ENCODE measurements at places on chromosomes 1 and 21.

- peak; percentile 74 for DNase-seq
These were observed 93.1 kb downstream of the NID1 start for GRCh38 chr1:235971571-235972310.

GRCh38 chr21:42161956-42162681, 56.8 kb upstream of the ABCG1 start:
- no peak for DNase-seq

- DNase-seq, result no peak
These were observed 10.0 kb downstream of the C2CD2 start for GRCh38 chr21:41943851-41944250.

DNA sequence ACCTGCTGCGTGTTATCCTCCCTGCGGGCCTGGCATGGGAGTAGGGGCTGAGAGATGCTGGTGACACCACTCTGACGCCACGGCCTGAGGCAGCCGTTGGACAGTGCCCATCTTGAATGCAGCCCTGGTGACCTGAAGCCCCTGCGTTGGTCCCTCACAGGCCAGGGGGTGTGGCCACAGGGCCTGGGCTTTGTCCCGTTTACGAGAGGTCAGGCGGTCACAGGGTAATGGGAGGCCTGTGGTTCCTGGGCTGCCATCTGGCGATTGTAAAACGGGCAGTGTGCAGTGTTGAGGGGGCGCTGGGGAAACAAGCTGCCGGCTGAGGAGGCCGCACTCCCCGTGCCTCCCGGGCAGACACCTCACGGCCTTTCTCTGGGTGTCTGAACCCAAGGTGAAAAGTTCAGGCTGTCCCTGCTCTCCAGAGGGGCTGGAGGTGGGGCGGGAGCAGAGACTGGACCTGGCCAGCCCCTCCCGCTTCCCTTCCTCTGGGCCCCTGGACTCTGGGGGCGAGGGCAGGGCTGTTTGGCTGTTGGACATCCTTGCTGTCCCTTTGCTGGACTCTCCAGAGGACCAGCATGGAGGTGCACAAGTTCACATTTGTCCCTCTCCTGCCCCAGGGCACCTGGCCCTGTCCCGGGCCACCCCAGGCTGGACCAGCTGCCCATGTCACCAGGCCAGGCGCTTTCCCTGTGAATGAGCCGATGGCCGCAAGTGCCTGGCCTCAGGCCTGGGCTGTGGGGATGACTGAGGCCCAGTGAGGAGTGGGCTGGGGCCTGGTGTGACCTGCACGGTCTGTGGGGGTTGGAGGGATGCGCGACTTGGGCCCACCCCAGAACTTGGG, 42.4 kb downstream of the SKI start:
- DNase-seq, result no peak

DNA sequence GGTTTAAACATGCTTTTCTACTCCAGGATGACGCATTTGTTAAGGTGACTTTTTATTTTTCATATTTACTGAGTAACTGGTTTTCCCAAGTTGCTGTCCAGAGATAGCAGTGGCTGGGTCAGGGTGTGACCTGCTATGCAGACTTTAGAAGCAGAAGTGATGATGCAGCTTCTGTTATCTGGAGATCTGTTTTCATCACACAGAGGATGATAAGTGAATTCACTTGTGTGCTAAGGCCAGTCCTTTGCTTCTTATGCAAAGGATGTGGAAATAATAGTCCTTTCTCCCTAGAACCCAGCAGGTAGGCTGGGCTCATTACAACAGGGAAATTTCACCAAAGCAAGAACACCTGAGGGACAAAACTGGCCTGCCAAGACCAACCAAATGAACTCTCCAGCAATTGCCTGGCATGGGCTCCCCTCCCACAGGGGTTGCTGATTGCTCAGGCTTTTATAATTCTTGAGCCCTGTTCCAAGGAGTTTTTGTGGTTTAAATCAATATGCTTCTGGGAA, 97.8 kb upstream of the LPGAT1 start:
- no peak for DNase-seq

GRCh38 chr1:236020359-236021219, 44.3 kb downstream of the NID1 start:
- no peak for DNase-seq

- DNase-seq, result no peak
These were observed 42.5 kb downstream of the CAPN2 start for GRCh38 chr1:223754681-223755431.

GRCh38 chr1:10679496-10680220, 116.8 kb downstream of the CASZ1 start:
- no peak for DNase-seq

GRCh38 chr21:42607102-42607501, 46.3 kb upstream of the PDE9A start:
- DNase-seq, result no peak

DNA sequence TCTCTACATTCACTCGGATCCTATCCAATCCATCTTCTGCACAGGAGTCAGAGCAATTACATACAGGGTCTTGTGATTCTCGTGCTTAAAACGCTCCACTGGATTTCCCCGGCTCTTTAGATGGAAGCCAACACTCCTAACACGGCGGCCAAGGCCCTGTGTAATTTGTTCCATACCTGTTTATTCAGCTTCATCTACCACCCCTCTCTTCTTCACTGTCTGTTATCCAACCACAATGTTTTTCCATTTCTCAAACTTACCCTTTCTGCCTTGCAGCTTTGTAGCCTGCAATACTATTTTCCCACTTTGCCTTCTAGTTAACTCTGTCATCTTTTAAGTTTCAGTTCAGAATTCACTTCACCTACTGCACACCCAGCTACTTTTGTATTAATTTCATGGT, 249.6 kb upstream of the USP25 start:
- no peak for DNase-seq

DNA sequence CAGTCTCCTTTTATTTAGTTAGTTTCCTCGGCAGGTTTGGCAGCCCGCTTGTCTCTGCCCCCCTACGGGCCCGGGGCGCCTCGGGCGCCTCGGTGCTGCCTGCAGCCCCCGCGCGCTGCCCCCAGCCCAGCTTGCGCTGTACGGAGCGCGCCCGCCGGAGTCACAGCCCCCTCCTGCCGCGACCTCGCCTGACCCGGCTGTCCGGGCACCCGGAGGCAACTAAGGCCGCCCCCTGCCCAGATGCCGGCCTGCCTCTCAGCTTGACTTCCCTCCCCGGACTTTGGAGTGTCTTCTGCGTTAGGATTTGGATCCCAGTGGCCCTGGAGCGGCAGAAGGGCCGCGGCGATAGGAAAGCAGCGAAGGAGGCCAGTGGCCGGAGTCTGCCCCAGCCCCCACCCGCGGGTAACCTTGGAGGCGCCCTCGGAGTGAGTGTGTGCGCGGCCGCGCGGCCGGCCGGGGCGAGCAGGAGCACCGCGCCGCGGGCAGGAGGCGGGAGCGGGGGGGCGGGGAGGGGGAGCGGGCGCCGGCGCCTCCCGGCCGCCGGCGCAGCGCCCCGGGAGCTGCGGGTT, 7.6 kb downstream of the CDKN2C start:
- DNase-seq, result no peak

- no peak for DNase-seq
These were observed 43.2 kb downstream of the CNN3 start for GRCh38 chr1:94883691-94884090.

- no peak for DNase-seq
These were observed 53.6 kb downstream of the FGGY start for GRCh38 chr1:59350521-59350920.

DNA sequence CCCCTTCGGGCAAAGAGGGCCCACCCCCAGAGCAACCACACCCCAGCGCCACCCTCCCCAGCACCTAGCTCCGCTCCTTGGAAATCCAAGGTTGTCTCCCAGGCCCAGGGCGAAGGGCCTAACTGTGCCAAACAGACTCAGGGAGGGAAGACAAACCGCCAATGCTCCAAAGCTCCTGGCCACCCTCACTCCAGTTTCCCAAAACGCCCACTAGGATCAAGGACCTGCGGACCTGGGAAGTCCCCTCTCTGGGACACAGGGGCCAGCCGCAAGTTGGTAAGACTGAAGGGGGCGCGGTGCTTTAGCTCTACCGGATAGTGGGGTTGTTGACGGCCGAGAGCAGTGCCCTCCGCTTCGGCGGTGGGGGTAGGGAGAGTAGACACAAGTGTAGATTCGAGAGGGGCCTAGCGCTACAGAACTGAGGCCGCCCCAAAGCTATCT, 581 bp downstream of the IRF6 start:
- DNase-seq, result no peak

DNA sequence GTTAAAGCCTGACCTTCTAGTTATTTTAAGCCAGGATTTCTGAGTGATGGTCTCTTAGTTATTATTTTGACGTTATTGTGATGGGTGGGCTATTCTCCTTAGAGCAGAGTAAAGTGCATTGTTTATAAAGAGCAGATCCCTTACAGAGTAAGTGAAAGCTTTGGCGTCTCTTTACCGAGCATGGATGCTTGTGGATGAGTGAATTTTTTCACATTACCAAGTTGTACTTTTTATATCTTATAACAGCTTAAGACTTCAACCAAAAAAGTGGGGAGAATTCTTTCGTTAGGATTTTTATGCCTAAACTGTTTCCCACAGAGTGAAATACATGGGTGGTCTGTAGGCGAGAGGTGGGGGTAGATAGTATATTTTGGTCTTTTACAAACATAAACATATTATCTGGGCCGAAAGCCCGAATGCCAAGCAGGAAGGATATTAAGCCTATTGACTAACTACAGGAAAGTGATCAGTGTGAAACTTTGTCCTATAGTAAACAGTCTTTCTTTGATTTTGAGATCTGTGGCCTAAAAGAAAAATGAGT, 279.1 kb upstream of the C1orf105 start:
- DNase-seq, result no peak

DNA sequence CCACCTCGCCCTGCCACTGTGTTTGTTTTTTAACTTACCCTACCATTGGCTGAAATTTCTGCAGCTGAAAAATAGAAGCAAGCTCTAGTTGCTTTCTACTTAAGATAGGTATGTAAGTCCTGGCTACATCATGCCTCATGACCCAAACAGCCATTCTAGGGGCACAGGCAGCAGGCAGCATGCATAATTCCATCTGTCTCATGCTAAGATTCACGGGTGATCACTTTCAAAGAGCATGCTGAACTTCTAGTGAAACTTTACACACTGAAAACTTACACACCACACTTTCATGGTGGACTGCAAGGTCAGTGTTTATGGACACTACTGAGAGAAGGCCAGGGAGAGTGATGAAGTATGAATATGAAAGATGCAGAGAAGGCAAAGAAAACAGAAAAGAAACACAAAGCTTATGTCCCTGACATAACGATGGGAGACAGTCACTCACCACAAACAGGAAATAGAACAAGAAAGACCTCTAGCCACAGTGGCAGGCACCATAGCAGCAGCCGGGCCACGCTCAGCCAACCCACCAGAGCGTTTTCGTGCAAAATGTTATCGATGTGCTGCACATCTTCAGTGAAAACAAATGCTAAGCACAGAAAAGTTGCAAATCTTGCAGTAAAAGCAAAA, 102.3 kb upstream of the TIAM1 start:
- DNase-seq, result peak; percentile 16

DNA sequence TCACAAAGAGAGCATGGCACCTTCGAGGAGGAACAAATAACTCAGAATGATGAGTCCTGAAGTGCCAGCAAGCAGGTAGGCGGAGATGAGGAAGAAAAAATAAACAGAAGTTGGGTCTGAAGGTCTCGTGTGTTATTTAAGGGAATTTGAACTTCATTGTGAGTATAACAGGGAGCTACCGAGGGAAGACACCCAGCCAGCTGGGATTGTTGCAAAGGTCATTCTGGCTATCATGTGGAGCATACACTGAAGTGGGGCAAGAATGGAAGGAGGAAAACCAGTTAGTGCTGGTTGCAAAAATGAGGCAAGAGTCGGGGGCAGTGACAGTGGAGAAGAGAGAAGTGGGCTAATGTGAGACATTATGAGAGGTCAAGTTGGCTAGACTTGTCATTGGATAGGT, 53.6 kb upstream of the RAP1A start:
- DNase-seq, result no peak

GRCh38 chr1:246295340-246295739, 211.7 kb downstream of the SMYD3 start:
- DNase-seq, result no peak

- DNase-seq, result peak; percentile 13
These were observed 21.9 kb downstream of the RD3 start for GRCh38 chr1:211469938-211470529.

GRCh38 chr1:26607186-26607585, 77.6 kb downstream of the RPS6KA1 start:
- no peak for DNase-seq

DNA sequence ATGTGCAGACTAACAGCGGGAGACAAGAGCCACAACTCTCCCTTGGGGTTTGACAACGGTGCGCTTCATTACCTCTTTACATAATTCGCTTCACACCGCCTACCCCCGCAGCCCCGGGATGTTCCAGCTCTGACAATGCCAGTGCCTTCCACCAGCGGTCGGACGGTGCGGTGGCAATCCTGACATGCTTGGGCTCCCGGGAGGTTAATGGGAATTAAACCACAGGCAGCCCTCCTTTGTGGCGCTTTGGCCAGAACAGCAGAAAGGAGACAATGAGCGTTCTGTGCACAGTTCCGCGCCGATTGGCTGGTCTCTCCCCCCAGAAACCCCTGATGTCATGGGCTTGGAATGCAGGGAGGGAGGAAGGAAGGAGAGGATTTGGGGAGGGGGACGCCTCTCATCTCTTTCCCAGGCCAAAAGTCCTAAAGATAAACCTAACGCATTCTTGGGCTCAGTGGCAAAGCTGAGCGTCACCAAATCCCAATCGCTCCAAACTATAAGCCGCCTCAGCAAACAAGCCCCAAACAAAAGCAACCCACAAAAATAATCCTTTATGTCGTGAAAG, 1.3 kb downstream of the CNN3 start:
- DNase-seq, result no peak

GRCh38 chr1:6969106-6969505, 183.9 kb downstream of the CAMTA1 start:
- DNase-seq, result no peak
